ENCODE measurements at places on chromosomes 7 and 10. TPM values are rescaled to one million over a fixed set of nuclear protein-coding genes. Genes with fewer than 3 reads are reported as not detected.
A peak's percentile ranks its signal among the peaks of the same experiment; 100 is the strongest.

GRCh38 chr7:95476072-95476847, 9.5 kb upstream of the ASB4 start:
- DNase-seq, result peak; percentile 95

DNA sequence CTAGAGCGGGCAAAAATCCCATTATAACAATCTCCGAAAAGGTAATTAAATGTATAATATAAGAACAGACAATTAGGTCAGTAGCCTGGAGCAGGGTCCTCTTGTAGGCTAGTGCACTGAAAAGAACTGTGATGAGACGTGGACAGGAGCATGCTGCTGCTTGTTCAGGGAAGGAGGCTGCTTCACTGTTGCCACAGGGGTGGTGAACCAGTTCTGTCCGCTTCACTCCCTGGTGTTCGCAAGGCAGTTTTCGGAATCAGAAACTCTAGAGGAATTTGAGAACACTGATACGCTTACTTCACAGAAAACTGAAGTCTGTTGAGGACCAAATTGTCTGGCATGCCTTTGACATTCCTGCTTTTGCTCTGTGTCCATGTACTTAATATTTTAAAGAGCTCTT, 17.4 kb downstream of the ZNRF2 start:
- peak; percentile 44 for DNase-seq

DNA sequence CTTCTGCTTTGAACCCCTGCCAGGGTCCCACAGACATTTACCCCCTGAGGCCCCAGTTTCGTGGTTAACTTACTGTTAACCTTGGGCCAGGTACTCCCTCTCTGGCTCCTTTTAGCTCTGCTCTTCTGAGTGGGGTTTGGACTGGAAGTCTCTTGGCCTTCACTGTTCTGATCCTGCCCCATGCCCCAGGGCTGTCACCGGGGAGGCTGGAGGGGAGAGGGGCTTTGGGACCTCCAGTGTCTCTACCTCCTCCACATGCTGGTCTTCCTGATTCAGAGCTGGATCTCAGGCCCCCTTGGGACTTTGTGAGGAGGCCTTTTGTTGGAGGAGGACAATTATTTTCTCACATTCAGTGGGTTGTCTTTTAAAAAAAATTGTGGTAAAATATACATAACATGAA, 12.7 kb upstream of the PALD1 start:
- no peak for DNase-seq

ZNF92 gene
- total RNA-seq, result 10.8 TPM

STAMBPL1 gene
- 17.2 TPM for total RNA-seq

TMEM270 gene
- total RNA-seq, result not detected

Measured in tongue (tissue), 3 donors.